A549 (cell line): ENCODE measurements at places on chromosomes 16 and 17.

DNA sequence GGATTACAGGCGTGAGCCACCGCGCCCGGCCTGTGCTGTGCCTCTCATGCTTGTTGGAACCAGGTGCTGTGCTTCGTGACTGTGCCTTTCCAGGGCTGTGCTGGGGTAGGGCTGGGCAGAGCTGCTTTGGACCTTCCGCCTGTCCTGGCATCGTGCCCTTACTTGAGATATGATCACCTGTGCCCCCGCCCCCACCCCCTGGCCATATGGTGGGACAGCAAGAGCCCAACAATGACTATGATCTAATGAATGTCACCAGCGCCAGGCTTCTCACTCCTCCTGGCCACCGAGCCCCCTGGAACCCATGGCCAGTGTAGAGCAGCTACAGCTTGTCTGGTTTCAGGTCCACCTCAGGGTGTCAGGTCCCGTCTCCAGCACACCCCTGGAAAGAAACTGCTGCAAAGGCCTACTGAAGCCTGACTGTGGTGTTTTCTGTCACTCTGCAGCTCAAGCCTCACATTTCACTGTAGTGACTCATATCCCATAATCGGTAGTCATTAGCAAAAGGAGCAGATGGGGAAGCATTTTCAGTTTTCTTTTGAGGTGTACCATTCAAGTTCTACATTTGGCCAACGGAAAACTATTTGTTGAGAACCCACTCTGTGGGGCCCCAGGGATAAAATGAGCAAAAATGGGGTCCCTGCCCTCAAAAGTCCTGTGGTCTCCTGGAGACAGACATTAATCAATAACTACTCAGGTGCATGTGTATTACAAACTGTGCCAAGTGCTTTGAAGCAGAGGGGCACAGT, 22.1 kb downstream of the FCSK start:
- DNase-seq: no peak

DNA sequence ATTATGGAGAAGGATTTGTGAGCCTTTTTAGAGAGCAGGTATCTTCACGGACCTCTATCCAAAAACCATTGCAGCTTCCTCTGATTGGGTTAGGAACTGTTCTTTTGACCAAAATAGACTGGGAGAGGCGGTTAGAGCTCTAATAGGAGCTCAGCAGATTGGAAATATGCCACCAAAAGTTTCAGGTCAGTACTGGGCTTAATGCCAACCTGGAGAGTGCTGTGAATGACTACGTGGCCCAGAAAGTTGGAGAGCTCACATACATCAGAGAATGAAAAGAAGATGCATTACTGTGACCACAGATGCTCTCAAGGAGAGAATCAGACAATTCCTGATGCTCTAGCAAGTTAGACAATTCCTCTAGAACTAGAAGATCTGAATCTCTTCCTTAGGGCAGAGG, 86.5 kb downstream of the ABCA8 start:
- no peak for DNase-seq

GRCh38 chr16:31400191-31400590, 7.1 kb downstream of the ITGAD start:
- DNase-seq: no peak

DNA sequence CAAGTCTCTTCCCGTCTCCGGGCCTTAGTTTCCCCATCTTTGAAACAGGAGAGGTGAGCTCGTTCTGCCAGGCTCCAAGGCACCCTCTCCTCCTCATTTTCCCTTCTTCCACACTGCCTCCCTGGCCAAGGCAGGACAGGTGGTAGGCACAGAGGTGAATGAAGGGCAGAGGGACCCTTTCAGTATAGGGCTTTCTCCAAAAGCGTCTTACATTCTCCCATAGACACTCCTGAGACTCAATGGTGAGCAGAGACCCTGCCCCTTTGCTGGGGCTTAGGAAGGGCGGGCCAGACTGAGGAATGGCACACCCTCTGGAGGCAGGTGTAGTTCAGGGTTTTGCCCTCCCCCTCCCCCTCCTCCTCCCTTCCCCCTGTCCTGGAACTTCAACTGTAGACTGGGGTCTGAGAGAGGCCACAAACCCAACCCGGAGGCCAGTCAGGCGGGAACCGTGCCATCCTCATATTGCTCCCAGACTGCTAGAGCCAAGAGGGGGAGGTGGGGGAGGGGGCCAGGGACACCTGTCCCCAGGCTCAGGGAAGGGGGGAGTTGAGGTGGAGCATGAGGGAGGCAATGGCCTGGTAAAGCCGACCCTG, 1.9 kb downstream of the PLEKHH3 start:
- no peak for DNase-seq
